Neural crest cell (in vitro differentiated cells): ENCODE measurements at places on chromosomes 2 and 18. TPM values are rescaled to one million over a fixed set of nuclear protein-coding genes. Genes with fewer than 3 reads are reported as not detected.

The DNAJC5G gene
- not detected in 2 replicates for total RNA-seq

The PDE11A gene
- 0.23 and 0.28 TPM in 2 replicates for total RNA-seq

The CHRND gene
- total RNA-seq = 4.1 and 5.8 TPM in 2 replicates

DNA sequence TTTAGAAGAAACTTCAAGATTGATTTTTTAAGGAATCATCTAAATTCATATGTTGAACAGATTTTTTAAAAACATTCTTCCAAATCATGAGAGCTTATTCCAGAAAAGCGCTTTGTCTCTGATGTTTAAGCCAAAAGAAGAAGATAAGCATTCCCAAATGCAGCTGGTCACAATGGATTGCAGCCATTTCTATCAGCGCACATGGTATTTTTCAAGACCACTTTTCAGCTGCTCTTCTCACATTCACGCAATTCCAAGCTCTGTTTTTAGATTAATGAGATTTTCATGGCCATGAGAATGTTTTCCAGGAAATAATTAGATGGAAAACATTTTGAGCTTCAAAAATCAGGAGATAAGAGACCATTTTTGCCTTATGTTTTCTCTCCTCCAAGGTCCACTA lies 8.7 kb downstream of the OSBPL1A start:
- no peak for DNase-seq

DNA sequence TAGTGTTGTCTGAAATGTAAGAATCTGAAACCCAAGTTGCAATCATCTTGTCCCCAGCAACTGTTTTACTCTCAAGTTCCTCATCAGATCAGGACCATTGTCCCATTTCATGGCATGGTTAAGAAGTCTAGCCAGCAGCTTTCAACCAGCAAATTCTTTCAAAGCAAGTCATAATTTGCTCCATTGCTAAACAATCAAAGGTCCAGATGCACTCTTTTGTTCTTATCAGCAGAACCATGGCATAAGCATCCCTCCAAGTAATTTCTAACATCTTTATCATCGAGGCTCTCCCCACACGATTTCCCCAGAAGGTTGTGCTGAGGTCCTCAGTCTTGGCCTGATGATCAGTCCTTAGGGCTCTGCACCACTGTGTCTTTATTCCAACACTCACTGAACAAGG lies 67.5 kb upstream of the APCDD1 start:
- no peak for DNase-seq
